ENCODE measurements at places on chromosomes 7 and 10.

- DNase-seq = no peak
These were observed 194.0 kb upstream of the AHR start for GRCh38 chr7:17104419-17104818.

GRCh38 chr10:112755446-112756234 lies 194.4 kb upstream of the TCF7L2 start:
- DNase-seq = no peak

- DNase-seq = no peak
These were observed 147.1 kb downstream of the SLC25A13 start for GRCh38 chr7:96174812-96175211.

DNA sequence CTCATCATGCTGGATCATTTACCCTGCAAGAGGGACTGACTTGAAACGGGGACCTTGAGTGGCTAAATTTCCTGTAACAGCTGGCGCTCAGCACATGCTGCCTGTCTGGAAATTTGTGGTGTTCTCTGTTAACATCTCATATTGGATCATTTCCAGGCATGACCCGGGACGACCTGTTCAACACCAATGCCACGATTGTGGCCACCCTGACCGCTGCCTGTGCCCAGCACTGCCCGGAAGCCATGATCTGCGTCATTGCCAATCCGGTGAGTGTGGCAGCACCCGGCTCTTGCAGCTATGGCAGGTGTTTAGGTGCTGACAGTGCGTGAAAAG lies 9.9 kb downstream of the MDH2 start:
- no peak for DNase-seq

DNA sequence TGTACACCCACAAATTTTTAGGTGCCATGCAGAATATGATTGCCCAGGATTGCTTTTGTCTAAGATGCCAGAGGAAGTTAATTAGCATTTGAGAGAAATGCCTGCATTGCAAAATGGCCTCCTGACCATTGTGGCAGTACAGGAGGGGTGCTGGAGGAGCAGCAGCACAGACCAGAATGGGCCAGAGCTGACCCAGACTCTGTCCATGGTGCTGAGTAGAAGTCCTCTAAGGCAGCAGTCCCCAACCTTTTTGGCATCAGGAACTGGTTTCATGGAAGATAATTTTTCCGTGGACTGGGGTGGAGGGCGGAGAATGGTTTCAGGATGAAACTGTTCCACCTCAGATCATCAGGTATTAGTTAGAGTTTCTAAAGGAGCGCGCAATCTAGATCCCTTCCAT lies 217.8 kb upstream of the AGK start:
- no peak for DNase-seq

DNA sequence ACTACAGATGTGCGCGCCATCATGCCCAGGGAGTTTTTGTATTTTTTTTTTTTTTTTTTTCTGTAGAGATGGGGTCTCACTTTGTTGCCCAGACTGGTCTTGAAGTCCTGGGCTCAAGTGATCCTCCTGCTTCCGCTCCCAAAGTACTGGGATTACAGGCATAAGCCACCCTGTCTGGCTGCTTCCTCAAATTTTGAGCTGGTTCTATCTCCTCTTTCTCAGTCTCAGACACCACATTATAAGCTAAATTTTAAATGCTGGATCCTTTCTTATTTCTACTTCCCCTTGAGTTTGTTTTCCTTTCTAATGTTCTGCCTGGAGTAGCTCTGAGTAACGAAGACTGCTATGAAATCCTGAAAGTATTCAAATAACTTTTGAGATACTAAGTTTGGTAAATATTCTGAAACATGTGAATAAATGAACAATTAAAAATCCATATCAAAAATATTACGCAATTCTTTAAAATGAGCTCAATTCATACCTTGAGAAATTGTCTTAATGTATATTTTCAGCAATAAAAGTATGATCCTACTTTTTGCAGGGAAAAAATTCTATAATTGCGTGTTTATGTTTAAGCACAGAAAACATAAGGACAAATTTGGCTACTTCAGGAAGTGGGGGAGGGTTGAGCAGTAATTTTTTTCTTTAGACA lies 15.0 kb downstream of the TCAF1 start:
- DNase-seq = no peak

DNA sequence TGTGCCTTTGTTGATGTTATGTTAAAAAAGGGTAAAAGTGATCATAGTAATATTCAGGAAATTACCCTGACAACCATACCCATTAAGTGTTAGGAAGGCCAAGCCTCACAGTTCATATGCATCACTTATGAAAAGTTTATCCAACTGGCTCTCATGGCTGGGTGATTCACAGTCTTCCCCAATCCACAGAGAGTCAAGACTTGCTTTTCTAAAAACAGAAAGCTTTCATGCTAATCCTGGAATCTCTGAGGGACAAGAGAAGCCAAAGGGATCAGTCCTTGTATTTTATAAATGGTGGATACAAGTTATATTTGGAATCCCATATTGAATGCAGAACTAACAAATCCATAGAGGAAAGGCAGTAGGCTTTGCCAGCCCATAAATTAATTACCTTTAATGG lies 218.3 kb downstream of the JAZF1 start:
- no peak for DNase-seq

DNA sequence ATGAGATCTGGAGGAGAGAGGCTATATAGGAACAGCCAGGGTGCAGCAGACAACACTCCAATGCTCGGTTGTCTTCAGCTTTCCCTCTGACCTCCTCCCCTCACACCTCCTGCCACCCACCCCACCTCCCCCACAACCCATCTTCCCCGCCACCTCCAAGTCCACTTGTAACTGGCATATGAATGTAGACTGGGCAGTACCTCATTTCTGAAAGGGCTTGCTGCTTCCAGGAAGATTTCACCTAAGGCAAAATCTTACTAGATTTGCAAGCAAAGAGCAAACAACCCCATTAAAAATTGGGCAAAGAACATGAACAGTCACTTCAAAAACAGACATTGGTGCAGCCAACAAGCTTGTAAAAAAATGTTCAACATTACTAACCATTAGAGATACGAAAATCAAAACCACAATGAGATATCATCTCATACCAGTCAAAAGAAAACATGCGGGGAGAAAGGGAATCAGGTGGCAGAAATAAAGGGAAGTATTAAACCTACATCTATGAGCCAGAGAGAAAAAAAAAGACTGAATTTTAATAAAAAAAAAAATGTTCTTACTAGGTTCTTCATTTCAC lies 164.6 kb upstream of the C1GALT1 start:
- DNase-seq = no peak

GRCh38 chr10:566241-566885 lies 123.1 kb downstream of the DIP2C start:
- no peak for DNase-seq

GRCh38 chr7:93262535-93262934 lies 30.4 kb downstream of the VPS50 start:
- no peak for DNase-seq

DNA sequence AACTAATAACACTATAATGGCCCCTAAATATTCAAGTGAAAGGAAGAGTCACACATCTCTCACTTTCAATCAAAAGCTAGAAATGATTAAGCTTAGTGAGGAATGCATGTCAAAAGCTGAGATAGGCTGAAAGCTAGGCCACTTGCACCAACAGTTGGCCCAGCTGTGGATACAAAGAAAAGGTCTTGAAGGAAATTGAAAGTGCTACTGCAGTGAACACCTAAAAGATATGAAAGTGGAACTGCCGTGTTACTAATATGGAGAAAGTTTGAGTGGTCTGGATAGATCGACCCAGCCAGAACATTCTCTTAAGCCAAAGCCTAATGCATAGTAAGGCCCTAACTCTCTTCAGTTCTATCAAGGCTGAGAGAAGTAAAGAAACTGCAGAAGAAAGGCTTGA lies 12.1 kb upstream of the SNX13 start:
- DNase-seq = peak; percentile 64

GRCh38 chr10:116694927-116695268 lies 47.5 kb downstream of the HSPA12A start:
- DNase-seq = no peak

GRCh38 chr10:29481906-29482440 lies 152.8 kb downstream of the SVIL start:
- DNase-seq = no peak

GRCh38 chr7:149686011-149686410 lies 87.4 kb downstream of the ZNF467 start:
- DNase-seq = no peak

DNA sequence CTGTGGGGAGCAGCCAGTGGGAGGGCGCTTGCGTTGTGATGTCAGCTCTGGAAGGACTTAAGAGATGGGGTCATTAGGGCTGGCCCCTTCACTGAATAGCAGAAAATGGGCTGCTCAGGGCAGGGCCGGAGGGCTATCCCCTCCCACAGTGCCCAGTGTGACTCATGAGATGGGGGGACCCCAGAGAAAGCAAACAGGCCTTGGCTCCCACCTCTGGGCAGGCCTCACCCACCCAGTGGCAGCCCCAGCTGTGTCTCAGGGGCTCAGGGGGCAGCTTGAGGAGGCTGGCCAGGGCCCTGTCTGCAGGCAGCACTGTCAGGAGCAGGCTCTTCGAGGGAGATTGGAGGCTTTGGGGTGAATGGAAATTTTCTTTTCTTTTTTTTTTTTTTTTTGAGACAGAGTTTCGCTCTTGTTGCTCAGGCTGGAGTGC lies 168.3 kb downstream of the SLIT1 start:
- DNase-seq = no peak

DNA sequence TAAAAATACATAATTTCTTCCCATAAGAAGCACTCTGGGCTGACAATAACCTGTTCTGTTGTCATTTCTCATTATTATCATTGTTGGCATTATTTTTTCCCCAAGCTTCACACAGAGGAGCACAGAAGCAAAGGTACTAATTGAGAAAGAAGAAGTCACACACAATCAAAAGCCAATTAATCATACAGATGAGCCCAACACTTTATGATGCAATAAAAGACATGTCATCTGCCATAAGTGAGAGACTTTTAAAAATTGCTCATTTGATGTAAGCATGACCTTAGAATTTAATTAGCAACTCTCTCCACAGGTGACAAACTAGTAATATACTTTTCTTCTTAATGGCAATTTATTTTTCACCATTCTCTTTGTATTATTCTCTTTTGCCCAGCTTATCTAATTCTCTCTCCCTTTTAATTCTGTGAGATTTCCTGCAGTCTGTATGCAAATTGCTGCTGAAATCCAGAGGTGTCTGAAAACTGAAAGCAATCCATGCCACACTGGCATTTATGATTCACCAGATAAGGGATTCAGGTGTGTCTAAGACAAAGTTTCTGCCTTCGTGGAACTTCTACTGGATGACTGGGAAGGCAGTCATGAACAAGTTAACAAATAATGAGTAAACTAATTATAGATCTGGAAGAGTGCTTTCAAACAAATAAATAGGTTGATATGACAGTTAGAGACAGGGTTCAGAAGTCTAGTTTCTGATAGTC lies 203.5 kb downstream of the CHCHD3 start:
- DNase-seq = no peak
